Skin of body (tissue), 3 donors: ENCODE measurements at places on chromosomes 5 and 9. TPM values are rescaled to one million over a fixed set of nuclear protein-coding genes. Genes with fewer than 3 reads are reported as not detected.

The FOXD4L5 gene
- total RNA-seq = 0.10 TPM

DNA sequence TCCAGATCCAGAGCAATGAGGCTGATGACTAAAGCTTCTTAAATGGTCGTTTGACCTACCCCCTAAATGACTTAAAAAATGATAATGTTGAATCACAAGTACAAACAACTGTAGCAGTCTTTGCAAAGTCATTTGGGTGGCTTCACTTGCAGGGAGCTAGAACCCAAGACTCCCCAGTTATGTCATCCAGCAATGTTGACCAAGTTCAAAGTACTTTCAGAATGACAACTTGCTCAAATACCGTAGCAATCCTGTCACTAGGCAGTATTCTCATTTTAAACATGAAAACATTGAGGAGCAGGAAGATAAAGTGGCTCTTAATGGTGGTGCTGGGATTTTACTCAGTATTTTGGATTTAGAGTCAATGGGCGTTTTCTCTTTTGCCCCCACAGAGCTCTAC, 1217.0 kb upstream of the DMAC1 start:
- DNase-seq = no peak

GRCh38 chr5:152372875-152373274, 32.2 kb downstream of the NMUR2 start:
- no peak for DNase-seq

The FAM221B gene
- not detected for total RNA-seq

GRCh38 chr5:15222156-15222555, 277.8 kb upstream of the FBXL7 start:
- DNase-seq = no peak

GRCh38 chr5:40991168-40991980, 79.8 kb downstream of the MROH2B start:
- DNase-seq = peak; percentile 7
